ENCODE measurements at places on chromosomes 1 and 21.

DNA sequence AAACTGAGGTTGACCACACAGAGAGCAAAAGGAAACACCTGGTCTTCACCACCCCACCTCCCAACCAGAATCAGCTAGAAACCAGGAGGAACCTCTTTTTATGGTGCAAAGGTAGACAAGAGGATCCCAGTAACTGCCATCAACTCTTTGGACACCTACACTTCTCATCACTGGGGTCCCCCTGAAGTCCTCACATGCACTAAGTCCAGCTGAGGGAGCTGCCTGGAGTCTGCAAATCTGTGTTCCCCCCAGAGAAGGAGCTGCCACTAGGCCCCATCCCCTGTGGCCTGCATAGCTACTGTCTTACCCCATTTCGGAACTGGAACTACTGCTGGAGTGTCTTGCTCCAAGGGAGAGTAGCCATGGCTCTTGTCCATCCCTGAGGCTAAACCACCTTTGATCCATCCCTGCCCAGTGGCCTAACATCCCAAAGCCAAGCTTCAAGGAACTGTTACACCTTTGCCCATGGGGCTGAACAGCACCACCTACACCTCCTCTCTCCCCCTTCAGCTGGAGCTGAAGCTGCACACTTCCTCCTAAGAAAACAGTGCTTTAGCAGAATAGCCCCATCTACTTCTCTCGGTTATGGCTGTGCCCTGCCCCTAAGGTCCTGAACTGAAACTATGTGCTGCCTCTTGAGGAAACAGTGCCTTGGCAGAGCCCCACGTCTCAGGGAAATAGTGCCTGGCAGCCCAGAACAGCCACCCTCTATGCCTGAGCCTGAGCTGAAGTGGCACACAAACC lies 85.4 kb upstream of the CD53 start:
- no peak for DNase-seq

- no peak for DNase-seq
Measured at GRCh38 chr1:221994274-221994698, 252.4 kb upstream of the DUSP10 start.

- DNase-seq: no peak
Measured at GRCh38 chr1:238675221-238675620, 711.1 kb upstream of the CHRM3 start.

- DNase-seq: no peak
Measured at GRCh38 chr1:201259476-201260235, 23.6 kb upstream of the PKP1 start.

DNA sequence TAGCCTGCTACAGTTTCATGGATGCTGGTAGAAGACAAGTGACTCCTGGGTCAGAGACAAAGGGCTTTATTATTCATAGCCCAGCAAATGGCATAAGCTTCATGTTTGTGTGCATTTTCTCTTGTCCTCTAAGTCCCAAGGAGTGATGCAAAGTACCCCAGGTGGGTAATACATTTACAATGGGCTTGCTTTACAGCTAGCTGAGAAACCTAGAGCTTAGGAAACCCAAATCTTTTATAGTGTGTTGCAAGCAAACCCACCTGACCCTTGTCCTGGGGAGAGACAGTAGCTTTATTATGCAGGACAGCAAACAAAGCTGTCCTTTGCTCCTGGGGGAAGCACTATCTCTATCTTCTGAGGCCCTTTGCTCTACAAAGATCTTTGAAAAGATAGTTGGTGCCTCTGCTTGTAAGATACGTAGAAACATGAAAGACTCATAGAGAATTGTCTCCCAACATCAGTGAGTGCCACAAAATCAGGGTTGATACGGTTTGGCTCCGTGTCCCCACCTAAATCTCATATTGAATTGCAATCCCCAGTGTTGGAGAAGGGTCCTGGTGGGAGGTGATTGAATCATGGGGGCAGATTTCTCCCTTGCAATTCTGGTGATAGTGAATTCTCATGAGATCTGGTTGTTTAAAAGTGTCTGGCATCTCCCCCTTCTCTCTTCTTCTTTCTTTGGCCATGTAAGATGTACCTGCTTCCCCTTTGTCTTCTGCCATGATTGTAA lies 315.8 kb upstream of the USP24 start:
- no peak for DNase-seq

DNA sequence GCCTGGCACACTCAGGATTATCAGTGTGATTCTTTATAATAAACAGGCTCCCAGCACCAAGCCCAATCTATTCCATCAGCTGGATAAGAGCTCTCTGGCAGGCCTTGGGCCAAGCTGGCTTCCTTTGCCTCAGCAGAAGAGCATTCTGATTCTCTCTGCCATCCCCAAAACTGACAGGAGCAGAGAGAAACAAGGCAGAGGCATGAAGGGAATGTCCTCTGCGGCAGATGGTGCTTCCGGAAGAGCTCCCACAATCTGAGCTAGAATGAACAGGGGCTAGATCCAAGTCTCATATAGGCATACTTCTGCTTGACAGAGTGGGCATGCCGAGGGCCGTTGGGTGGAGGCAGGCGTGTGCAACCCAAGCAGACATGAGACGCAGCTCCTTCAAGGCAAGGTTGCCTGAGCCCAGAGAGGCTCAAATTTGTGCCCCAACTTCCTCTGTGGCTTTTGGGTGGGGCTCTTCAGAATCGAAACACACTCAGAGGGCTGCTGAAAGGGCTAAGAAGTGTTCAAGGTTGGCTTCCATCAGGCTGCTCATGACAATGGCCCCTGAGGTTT lies 4.0 kb downstream of the CAPN2 start:
- DNase-seq: no peak

GRCh38 chr1:111216751-111217150 lies 10.8 kb upstream of the CHI3L2 start:
- DNase-seq: no peak

- DNase-seq: no peak
Measured at GRCh38 chr1:3598051-3598491, 13.2 kb downstream of the MEGF6 start.

GRCh38 chr1:23684415-23684814 lies 7.2 kb upstream of the RPL11 start:
- DNase-seq: no peak

GRCh38 chr1:74763807-74764206 lies 30.9 kb downstream of the TYW3 start:
- no peak for DNase-seq

GRCh38 chr1:10841118-10841517 lies 44.7 kb upstream of the CASZ1 start:
- no peak for DNase-seq

- DNase-seq: no peak
Measured at GRCh38 chr1:46512135-46512791, 22.6 kb downstream of the DMBX1 start.

DNA sequence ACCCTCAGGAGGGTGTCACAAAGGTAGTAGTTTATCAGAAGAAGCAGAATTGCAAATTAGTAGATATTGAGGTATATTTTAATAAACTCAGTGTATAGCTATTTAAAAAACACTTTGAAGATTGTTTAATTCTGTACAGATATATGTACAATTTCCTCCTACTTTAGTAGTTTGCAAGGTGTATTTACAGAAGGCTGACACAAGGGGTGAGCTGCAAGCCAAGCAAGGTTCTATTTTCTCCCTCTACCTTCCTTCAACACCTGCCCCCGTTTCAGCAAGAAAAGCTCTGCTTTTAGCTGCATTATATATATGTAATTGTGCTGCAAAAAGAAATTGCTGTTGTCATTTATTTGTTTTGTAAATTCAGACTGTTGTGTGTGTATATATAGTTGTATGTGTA lies 674.2 kb upstream of the PKN2 start:
- no peak for DNase-seq

DNA sequence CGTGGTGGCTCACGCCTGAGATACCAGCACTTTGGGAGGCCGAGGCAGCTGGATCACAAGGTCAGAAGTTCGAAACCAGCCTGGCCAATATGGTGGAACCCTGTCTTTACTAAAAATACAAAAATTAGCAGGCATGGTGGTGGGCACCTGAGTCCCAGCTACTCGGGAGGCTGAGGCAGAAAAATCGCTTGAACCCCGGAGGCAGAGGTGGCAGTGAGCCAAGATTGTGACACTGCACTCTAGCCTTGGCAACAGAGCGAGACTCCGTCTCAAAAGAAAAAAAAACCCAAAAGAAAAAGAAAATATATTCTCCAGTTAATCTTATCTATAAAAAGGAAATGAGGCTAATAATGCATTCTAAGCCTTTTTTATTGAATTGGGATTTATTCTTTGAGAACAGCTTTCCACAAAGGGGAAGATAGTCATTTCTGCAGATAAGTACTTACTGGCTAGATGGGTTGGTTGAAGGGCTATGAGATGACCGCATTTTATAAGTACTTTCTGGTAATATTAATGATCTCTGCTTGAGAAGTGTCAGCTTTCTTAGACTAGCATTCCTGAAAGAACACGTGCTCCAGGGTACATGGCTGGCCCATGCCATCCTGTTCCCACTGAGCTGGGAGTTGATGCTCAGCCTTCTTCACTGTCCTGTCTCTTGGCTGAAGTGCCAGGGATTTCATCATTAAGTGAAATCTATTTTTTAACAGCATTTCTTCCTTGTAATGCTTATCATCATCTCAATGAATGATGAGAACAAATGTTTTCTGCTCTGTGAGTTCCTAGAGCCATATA lies 57.9 kb downstream of the SASS6 start:
- no peak for DNase-seq

DNA sequence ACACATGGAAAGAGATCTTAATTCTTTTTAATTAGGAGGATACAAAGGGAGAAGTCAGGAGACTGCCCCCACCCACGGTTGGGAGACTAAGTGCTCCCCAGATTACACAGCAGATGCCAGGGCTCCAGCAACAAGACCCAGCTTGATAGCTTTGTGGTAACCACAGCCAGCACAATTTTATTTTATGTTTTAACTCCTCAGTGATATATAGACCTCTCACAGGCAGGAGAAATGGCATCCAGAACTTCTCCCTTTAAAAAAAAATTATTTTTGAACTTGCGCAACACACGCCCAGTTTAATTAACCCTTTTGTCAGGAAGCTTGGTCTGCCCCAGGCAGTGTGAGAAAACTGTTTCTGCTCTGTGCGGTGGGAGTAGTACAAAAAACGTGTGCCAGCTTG lies 62.6 kb upstream of the ACOT11 start:
- no peak for DNase-seq

- no peak for DNase-seq
Measured at GRCh38 chr1:187691439-187691838, 862.7 kb downstream of the PLA2G4A start.
